ENCODE measurements at places on chromosomes 4 and X. TPM values are rescaled to one million over a fixed set of nuclear protein-coding genes. Genes with fewer than 3 reads are reported as not detected.
A peak's percentile ranks its signal among the peaks of the same experiment; 100 is the strongest.

DNA sequence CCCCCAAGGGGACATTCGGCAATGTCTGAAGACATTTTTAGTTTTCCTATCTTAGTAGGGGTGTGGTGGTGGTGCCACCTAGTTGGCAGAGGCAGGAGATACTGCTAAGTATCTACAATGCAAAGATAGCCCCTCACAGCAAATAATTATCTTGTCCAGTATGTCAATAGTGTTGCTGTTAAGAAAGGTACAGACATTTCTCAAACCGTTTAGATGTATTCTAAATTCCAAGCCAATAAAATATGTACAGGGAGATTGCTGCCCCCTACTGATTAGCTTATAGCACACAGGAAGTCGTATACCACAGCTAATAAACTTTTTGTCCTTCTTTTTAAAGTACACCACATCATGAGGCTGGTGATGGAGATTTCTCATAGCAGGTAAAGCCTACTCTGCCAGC is 260.5 kb downstream of the TMA16 start:
- H3K4me3 ChIP-seq, result no peak overlapping the region
- peak; percentile 12 for DNase-seq
- H3K4me1 ChIP-seq, result no peaks in the 10 kb centered on the region
- H3K36me3 ChIP-seq, result no peaks in the 10 kb centered on the region
- H3K27me3 ChIP-seq, result no peaks in the 10 kb centered on the region

DNA sequence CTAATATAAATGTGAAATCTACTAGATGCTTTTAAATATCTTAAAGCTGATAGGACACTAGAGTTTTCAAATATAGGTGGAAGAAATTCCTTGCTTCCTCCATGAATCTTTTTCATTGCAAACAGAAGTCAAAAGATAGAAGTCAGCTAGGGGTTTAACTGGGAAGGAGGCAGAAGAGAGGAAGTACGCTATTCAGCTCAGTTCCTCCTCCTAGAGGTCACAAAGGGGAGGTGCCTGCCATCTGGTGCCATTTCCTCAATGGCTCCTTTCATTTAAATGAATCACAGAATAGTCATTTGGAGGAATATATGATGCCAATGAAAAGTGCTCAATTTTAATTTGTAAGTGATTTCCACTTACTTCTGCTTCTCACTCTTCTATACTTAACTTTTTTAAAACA is 8.5 kb downstream of the COL25A1 start:
- H3K4me1 ChIP-seq, result no peaks in the 10 kb centered on the region
- DNase-seq, result no peak
- H3K4me3 ChIP-seq, result no peak overlapping the region

- H3K4me3 ChIP-seq, result peak overlapping the region; percentile 97
- DNase-seq, result no peak
- H3K36me3 ChIP-seq, result peaks cover 3% of the 10 kb centered on the region
- peaks cover 7% of the 10 kb centered on the region for H3K4me1 ChIP-seq
- no peaks in the 10 kb centered on the region for H3K27me3 ChIP-seq
- H3K27ac ChIP-seq, result peak overlapping the region; percentile 84
Measured at GRCh38 chr4:4247696-4248028, 361 bp downstream of the TMEM128 start.

DNA sequence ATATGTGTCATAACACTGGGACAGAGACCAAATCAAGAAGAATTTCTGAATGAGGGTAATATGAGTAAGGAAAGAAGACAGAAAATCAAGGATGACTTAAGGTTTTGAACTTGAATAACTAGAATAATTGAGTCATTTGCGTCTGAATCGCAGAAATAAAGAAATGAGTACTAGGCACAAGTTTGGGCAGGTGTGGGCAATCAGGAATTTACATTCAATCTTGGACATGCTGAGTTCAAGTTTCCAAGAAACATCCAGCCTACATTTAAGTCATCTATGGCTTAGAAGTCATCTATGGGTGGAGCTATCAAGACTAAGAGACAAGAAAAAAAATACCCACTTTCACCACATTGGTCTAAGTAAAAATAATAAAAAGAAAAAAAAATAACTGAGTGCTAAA is 30.4 kb upstream of the WDR44 start:
- DNase-seq, result no peak
- no peaks in the 10 kb centered on the region for H3K27me3 ChIP-seq
- H3K36me3 ChIP-seq, result no peaks in the 10 kb centered on the region
- no peak overlapping the region for H3K4me3 ChIP-seq

Gene TLR10
- polyA plus RNA-seq, result 45.9 TPM

DNA sequence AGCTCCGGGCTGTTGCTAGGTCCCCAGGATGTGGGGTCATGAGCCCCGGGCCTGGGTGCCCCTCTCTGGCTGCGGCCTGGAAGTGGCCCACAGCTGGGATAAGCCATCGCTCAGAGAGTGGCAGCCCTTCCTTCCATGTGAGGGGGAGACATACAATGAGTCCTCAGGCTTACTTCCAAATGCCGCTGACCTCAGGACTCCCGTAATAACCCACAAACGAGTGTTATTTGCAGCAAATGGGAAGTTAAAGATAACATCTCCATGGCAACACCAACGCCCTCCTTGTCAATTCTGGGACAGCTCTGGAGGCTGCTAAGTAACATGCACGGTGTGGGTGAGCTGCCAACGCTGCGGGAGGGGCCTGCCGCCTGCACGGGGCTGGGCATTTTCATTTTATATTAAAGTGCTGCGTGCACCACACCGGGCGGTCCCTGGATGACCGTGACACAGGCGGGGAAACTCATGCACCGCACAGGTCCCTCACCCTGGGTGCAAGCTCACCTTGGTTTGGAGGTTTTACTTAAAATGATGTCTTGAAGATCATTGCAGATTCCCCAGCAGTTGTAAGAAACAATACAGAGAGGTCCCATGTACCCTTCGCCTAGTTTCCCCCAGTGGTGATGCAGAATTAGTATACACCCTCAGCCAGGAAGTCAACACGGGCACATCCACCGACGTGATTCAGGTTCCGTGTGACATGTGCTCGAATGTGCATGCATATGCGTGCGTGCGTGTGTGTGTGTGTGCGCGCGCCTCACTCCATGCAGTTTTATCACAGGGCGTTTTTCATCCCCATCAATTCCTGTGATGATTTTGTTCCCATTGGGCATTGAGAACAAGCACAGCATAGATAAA is 79.4 kb downstream of the ABLIM2 start:
- H3K4me1 ChIP-seq, result no peaks in the 10 kb centered on the region
- H3K4me3 ChIP-seq, result no peak overlapping the region
- H3K27me3 ChIP-seq, result no peaks in the 10 kb centered on the region
- H3K36me3 ChIP-seq, result no peaks in the 10 kb centered on the region
- DNase-seq, result no peak
- H3K27ac ChIP-seq, result no peak overlapping the region

DNA sequence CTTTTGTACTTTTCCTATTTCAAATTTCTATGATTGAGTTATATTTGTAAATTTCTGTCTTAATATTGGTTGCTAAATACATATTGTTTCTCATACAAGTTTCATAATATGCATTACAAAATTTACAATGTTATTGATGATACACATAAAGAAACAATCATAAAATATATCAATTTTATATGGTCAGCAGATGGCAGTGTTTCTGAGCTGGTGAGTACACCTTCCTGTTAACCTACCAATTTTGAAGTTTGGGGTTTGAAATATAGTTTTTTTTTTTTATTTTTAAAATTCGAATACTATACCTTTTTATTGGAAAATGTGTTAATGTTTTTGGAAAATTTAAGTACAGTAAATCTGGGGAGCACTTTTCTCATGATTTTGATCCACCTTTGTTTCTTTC is 1953.1 kb upstream of the ADGRL3 start:
- H3K4me1 ChIP-seq, result no peaks in the 10 kb centered on the region
- no peak overlapping the region for H3K4me3 ChIP-seq
- no peak overlapping the region for H3K27ac ChIP-seq
- no peaks in the 10 kb centered on the region for H3K36me3 ChIP-seq
- H3K27me3 ChIP-seq, result no peaks in the 10 kb centered on the region
- DNase-seq, result no peak

- no peak overlapping the region for H3K4me3 ChIP-seq
- peaks cover 2% of the 10 kb centered on the region for H3K27me3 ChIP-seq
- H3K4me1 ChIP-seq, result no peaks in the 10 kb centered on the region
- DNase-seq, result no peak
Measured at GRCh38 chr4:3483471-3483921, 20.4 kb downstream of the DOK7 start.

Gene TEX13D
- polyA plus RNA-seq, result 0.17 TPM

GRCh38 chrX:26922278-26922677 is 540.9 kb downstream of the PPP4R3C start:
- DNase-seq, result no peak
- no peaks in the 10 kb centered on the region for H3K27me3 ChIP-seq
- H3K4me1 ChIP-seq, result no peaks in the 10 kb centered on the region

Gene CT45A5
- not detected for polyA plus RNA-seq

Gene VSIG4
- polyA plus RNA-seq, result not detected

GRCh38 chr4:71406459-71406963 is 67.7 kb downstream of the SLC4A4 start:
- no peak for DNase-seq
- no peaks in the 10 kb centered on the region for H3K27me3 ChIP-seq
- H3K36me3 ChIP-seq, result no peaks in the 10 kb centered on the region
- no peak overlapping the region for H3K27ac ChIP-seq
- no peaks in the 10 kb centered on the region for H3K4me1 ChIP-seq
- no peak overlapping the region for H3K4me3 ChIP-seq

- H3K4me3 ChIP-seq, result no peak overlapping the region
- no peak for DNase-seq
- no peaks in the 10 kb centered on the region for H3K4me1 ChIP-seq
- no peaks in the 10 kb centered on the region for H3K27me3 ChIP-seq
Measured at GRCh38 chr4:41438931-41439297, 99.0 kb upstream of the LIMCH1 start.

Gene MAGEA2B
- not detected for polyA plus RNA-seq

DNA sequence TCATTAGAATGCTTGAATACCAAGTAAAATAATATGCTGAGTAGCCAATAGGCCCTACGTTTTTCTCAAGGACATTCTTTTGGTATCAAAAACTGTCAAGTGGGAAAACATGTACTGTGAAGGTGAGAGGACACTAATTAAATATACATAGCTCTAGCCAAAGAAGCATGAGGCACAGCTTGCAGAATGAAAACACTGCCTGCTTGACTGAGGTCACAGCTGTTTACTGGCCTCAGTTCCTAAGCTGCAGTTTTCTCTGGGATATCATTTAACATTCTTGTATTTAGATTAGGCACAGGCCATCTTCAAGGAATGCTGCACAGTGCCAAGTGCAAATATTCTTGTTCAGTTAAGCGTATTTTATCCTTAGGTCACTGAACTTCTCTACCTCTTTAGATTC is 78.6 kb downstream of the NAP1L3 start:
- no peaks in the 10 kb centered on the region for H3K27me3 ChIP-seq
- H3K4me1 ChIP-seq, result no peaks in the 10 kb centered on the region
- no peak overlapping the region for H3K4me3 ChIP-seq
- H3K27ac ChIP-seq, result no peak overlapping the region
- H3K36me3 ChIP-seq, result no peaks in the 10 kb centered on the region
- DNase-seq, result no peak

- H3K27ac ChIP-seq, result no peak overlapping the region
- no peak overlapping the region for H3K4me3 ChIP-seq
- H3K36me3 ChIP-seq, result no peaks in the 10 kb centered on the region
- no peaks in the 10 kb centered on the region for H3K4me1 ChIP-seq
Measured at GRCh38 chr4:73308286-73308685, 49.7 kb upstream of the ANKRD17 start.
